ENCODE measurements at places on chromosomes 1 and 21.

DNA sequence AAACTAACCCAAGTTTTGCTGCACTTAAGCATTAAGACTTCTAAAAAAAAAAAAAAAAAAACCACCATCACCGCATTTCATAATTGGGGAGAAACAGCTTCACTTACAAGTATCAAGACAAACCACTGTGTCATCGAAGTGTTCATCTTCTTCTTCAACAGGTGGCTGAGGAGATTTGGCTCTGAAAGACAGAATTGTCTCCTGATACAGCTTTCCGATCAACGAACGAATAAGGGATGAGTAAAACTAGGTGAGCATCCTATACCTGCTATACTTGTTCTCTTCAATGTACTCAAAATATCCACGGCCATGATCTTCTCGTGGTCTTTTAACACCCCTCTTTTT lies 2.0 kb downstream of the HNRNPU start:
- DNase-seq = no peak

DNA sequence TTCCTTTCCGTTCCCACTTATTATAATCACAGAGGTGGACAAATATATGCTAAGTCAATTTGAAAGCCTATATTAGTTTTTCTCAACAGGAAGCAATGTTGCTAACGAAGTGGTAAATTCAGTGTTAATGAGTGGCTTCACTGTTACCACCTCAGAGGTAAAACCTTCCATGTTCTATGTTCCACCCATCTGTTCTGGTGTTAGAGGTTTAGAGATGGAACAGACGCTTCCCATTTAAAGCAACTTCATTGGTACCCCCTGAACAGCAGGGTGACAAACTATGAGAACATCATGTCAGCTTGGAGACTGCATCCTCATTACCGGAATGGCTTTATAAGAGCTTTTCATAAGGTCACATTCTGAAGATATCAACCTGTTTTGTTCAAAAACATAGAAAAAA lies 77.9 kb downstream of the ZNF644 start:
- DNase-seq = no peak

DNA sequence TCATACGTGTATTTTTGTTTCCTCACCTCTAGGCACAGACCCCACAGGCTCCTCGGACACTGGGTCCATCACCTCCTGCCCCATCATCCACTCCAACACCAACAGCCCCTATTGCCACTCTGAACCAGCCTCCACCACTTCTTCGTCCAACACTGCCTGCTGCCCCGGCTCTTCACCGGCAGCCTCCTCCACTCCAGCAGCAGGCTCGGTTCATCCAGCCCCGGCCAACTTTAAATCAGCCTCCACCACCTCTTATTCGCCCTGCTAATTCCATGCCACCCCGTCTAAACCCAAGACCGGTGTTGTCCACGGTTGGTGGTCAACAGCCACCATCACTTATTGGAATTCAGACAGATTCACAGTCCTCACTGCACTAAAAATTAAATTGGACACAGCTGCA lies 13.2 kb upstream of the TRAF5 start:
- no peak for DNase-seq

DNA sequence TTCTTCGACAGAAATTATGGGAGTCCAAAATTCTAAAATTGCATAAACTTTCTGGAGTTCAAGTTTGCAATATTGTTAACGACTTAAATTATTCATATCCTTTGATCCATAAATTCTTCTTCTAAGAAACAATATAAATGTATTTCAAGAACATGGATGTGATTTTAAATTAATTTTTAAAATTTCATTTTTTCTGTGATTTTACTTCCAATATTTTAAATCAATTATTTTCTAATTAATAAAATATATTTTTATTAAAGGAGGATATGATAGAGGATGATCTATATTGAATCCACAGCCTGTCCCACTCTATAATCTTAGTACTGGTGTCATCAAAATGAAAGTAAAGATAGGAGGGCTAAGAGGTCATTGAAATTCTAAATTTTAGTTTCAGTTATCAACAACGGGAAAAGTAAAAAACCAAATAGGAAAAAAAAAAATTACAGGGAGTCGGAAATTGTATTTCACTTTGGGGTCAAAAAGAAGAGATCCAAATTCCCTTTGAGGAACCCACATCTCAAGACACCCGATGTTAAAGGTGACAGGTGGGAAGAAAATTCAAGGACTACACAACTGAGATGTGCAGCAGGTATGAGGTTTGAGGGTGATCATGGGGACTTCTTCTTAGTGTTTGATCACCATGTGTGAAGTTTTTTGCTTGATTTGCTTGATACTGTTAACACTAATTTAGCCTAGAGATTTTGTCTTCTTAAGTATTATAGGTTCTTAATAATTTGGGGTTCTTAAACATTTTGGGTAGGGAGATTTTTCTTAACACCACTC lies 154.8 kb upstream of the RGS18 start:
- DNase-seq = no peak

DNA sequence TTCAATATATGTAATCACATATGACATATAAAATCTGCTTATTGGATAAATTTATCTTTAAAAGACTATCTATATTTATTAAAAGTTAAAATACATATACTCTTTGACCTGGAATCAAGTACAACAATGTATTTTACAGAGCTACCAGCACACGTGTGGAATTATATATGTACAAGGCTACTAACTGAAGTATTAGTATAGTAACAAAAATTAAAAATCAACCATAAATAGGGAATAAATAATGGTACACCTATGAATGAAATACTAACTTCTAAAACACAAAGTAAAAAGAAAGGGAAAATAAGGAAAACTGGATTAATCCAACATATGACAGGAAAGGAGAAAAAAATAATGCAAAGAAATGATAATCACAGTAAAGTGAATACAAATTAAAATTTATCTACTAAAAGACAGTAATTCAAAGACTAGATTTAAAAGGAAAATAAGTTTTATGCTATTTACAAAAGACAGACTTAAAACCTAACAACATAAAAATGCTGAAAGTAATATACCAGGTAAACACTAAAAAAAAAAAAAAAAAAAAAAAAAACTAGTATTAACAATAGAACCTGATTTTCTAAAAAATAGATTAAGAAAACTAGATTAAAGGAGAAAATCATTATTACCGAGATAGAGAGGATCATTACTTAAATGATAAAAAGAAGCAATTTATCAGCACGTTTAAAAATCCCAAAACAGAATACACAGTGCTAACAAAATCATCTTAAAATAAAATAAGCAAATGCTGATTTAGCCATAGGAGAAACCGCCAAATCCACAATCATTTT lies 27.9 kb downstream of the MRPL39 start:
- no peak for DNase-seq

GRCh38 chr1:34781071-34781843 lies at the start of gene GJB3:
Gene GJB3, plus strand, starts transcription at chr1:34781214. Its CDS starts 3,549 bp downstream, at chr1:34784763.
- DNase-seq = peak; percentile 17

- no peak for DNase-seq
These were observed 42.8 kb downstream of the SMG7 start for GRCh38 chr1:183515002-183515689.

DNA sequence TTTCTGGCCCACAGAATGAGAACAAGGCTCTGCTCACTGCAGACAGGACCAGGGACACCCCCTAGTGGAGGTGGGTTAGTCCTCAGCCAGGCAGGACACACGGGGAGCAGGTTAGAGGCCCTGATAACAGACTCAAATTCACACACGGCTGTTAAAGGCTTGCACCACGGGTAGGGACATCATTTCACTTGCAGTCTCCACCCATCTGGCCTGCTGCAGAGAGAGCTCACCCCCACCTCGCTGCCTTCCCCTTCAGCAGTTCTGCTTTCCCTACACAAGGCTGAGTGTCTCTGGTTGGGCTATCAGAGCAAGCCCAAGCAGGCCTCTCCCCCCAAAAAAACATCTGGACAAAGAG lies 20.6 kb downstream of the MEF2D start:
- DNase-seq = no peak

- DNase-seq = no peak
These were observed 3.2 kb upstream of the COL24A1 start for GRCh38 chr1:86159800-86160199.

- no peak for DNase-seq
These were observed 7.0 kb upstream of the GPR88 start for GRCh38 chr1:100530880-100531487.

- DNase-seq = peak; percentile 20
These were observed 731 bp upstream of the ZNF683 start for GRCh38 chr1:26373281-26373680.

DNA sequence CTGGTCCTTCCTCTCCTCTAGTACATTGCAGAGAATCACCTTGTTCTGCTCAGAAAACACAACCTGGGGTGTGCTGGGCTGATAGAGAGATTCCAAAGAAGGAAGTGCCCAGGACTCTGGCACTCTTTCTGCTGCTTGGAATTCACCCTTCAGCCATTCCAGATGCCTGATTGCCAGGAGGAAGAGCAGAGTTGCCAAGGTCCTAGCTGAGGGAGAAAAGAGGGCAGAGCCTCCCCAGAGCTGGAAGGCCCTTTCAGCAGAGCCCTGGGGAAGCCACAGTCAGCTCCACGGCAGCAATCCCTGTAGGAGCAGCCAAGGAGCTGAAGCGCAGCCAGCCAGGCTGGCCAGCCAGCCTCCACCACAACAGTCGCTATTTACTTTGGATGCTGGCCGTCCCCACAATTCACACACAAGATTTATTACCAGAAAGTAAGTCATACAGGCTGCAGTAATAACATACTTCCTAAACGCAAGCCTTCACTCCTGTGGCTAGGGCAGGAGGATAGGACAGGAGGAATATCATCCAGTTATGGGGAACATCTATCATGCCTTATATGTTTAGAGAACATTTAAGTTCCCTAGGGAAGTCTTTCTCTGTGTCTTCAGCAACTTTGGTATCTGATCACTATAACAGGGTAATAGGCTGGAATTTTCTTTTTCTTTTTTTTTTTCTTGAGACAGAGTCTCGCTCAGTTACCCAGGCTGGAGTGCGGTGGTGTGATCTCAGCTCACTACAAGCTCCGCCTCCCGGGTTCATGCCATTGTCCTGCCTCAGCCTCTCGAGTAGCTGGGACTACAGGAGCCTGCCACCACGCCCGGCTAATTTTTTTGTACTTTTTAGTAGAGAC lies 36.6 kb upstream of the SLC44A3 start:
- no peak for DNase-seq

DNA sequence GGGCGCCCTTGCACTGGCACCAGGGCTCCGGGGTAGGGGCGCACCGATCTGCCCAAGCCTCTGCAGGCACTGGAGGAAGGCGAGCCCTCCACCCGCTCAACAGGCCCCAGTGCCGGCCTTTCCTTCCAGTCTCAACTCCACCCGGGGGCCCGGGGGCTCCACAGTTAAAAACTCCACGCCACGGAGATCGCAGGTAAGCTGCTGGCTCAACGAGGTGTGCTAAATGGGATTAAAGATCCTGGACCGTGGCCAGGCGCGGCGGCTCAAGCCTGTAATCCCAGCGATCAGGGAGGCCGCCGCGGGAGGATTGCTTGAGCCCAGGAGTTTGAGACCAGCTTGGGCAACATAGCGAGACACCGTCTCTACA lies 536 bp downstream of the HSF2BP start:
- no peak for DNase-seq

DNA sequence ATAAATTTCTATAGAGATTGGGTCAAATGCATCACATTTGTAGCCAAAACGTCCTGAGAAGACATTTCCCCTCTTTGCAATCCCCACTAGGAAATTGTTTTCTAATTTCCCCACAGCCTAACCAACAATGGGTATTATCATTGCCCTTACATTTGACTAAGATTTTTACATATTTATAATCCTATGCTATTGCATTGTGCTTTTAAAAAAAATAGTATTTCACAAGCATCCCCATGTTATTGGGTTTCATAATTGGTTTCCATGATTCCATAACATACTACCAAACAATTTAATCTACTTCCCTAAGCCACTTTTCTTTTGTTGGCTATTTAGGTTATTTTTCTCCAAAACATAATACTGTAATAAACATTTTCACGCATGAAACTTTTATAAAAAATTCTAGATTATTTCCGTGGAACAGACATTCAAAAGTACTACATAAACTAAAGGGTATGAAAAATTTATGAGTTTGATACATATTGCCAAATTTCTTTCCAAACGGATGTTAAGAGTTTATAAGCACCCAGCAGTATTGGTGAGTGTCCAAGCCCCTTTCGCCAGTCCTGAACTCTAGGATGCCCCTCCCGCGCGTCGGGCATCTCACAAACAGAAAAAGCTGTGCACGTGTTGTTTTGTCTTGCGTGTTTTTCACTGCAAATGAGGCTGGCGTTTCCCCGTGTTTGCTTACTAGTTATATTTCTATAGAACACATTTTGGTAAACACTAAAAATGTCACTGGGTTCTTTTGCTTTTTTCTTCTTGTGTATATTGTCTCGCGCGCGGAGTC lies 2.0 kb upstream of the LHX4 start:
- no peak for DNase-seq

GRCh38 chr1:8474369-8474768 lies 156.5 kb downstream of the SLC45A1 start:
- no peak for DNase-seq

GRCh38 chr1:40711465-40712404 lies 20.2 kb downstream of the NFYC start:
- DNase-seq = no peak

DNA sequence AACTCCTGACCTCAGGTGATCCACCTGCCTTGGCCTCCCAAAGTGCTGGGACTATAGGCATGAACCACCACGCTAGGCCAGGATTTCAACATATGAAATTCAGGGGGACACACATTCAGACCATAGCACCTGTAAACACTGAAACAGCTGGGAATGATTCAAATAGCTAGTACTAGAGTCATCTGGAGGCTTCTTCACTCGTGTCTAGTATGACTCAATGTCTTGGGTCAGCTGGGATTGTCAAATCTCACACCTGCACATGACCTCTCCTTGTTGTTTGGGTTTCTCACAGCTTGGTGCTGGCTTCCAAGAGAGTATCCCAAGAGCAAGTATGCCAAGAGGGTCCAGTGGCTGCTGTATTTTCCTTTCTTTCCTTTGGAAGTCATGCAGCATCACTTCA lies 75.1 kb downstream of the PGM1 start:
- no peak for DNase-seq

GRCh38 chr1:10778640-10779039 lies 17.8 kb downstream of the CASZ1 start:
- DNase-seq = no peak

DNA sequence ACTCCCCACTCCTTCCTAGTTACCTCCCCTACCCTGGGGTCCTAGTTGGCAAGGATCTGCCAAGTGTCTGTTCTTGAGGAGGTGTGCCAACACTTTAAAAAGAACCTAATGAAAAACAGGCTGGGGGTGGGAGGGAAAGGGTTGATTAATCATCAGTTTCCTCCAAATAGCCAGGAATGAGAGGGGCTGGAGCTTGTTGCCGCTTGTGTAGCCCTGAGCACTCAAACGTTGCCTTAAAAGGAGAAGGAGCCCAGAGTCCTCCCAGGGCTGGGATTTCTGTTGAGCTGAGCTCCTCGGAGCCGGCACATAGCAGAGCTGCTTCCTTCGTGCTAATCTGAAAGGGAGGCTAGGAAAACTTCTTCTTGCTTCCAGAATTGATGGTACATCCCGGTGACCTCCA lies 15.9 kb downstream of the SHISA4 start:
- no peak for DNase-seq

- DNase-seq = no peak
These were observed 128.1 kb downstream of the KAZN start for GRCh38 chr1:14726606-14727005.

DNA sequence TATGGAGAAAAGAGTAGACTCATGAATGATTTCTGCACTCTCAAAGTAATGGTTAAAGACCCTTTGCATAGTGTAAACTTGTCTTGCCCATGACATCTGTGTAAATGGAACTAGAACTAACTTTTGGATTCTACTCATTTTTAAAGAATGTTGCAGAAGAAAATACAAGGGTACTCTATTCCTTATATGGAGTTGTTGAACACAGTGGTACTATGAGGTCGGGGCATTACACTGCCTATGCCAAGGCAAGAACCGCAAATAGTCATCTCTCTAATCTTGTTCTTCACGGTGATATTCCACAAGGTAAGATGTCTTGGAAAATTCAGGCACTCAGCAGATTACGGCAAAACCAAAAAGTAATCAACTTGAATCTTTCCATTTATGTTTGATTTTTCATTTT lies 19.8 kb downstream of the CCT8 start:
- DNase-seq = no peak

All from activated naive CD4-positive, alpha-beta T cell treated with Interleukin-2 at 50 U/mL for 16 hours (primary cell).